ENCODE measurements at places on chromosomes 5 and 9.

DNA sequence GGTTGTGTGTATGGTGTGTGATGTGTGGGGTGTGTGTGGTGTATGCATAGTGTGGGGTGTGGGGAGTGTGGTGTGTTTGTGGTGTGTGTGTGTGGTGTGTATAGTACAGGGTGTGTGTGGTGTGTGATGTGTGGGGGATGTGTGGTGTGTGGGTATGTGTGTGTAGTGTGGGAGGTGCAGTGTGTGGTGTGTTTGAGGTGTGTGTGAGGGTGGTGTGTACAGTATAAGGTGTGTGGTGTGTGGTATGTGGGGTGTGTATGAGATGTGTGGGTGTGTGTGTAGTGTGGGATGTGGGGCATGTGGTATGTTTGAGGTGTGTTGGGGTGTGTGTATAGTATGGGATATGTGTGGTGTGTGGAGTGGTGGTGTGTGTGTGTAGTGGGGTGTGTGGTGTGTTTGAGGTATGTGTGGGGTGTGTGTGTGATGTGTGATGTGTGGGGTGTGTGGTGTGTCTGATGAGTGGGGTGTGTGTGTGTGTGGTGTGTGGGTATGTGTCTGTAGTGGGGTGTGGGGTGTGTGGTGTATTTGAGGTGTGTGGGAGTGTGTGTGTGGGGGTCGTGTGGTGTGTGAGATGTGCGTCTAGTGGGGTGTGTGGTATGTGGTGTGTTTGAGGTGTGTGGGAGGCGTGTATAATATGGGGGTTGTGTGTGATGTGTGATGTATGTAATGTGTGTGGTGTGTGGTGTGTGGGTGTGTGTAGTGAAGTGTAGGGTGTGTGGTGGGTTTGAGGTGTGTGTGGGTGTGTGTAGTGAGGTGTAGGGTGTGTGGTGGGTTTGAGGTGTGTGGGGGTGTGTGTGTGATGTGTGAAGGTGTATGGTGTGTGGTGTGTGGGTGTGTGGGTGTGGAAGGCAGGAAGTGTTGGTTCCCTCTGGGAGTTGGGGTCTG, 8.6 kb downstream of the ECSCR start:
- no peak for DNase-seq

- DNase-seq: no peak
Measured at GRCh38 chr5:23208959-23209431, 298.4 kb upstream of the PRDM9 start.

GRCh38 chr5:6907320-6907918, 194.2 kb downstream of the TENT4A start:
- DNase-seq: no peak

DNA sequence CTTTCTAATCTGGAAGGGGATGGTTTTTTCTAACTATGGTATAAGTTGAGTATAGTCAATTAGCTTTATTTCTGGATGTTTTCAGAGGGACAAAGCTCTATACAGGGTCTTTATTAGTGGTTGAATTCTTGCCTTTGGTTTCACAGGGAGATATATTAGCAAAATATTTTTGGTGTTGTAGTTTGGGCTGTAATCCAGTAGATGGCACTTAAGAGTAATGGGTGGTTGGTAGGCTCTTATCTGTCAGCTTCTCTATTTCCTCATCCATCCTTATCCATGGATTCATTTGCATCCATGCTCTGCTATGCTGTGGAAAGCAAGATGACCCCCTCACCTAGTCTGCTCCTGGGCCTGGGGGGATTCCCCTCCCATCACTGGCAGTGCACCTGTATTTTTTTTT, 363.6 kb upstream of the CYLC2 start:
- no peak for DNase-seq

Measured in uterus (tissue), 4 donors.